ENCODE measurements at places on chromosomes 3 and 15.

DNA sequence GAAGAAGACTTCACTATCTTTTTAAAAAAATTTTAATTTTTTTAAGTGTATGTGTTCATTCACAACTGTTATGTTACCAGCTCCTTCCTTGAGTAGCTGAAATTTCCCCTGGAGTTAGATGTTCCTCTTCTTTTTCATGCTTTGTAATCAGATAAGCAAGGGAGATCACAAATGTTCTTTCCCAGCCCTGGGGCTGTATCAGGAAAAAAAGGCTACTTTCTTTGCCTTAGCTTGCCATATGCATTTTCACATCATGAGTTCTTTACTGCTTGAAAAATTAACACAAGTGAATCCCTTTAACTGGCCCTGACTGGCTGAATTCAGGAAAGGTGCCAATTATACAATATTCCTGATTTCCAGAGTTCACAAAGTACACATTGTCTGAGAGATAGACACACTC lies 353.2 kb upstream of the ATP11B start:
- no peak overlapping the region for H3K4me3 ChIP-seq
- no peak overlapping the region for H3K27ac ChIP-seq
- no peaks in the 10 kb centered on the region for H3K27me3 ChIP-seq
- DNase-seq = no peak
- H3K4me1 ChIP-seq = no peaks in the 10 kb centered on the region

DNA sequence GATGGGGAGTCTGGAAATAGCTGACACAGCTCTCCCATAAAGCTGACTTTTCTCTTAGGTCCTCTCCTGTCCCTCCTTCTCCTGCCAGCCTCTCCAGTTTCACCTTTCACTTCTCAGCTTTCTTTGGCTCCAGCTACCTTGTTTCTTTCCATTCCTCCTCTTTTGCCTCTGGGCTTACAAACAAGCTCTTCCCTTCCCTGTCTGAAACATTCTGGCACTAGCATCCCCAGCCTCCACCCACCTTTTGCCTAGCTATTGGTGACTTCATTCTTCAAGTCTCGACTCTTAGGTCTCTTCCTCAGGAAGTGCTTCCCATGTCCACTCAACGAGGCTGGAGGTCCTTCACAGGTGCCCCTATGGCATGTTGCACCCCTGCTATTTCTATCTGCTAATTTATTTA lies 20.5 kb upstream of the AVEN start:
- no peaks in the 10 kb centered on the region for H3K36me3 ChIP-seq
- H3K4me1 ChIP-seq = peaks cover 2% of the 10 kb centered on the region
- DNase-seq = no peak
- no peak overlapping the region for H3K4me3 ChIP-seq

GRCh38 chr3:138433892-138434275 lies 532 bp upstream of the ESYT3 start:
- peak overlapping the region; percentile 56 for H3K4me3 ChIP-seq
- no peak for DNase-seq
- H3K4me1 ChIP-seq = peaks cover 16% of the 10 kb centered on the region
- peaks cover 42% of the 10 kb centered on the region for H3K27me3 ChIP-seq

- no peaks in the 10 kb centered on the region for H3K4me1 ChIP-seq
- DNase-seq = no peak
- no peaks in the 10 kb centered on the region for H3K27me3 ChIP-seq
- peaks cover 74% of the 10 kb centered on the region for H3K36me3 ChIP-seq
- H3K27ac ChIP-seq = no peak overlapping the region
These were observed 93.3 kb downstream of the PCCB start for GRCh38 chr3:136343446-136343845.

- no peaks in the 10 kb centered on the region for H3K27me3 ChIP-seq
- peaks cover 5% of the 10 kb centered on the region for H3K4me1 ChIP-seq
- H3K4me3 ChIP-seq = no peak overlapping the region
- H3K36me3 ChIP-seq = no peaks in the 10 kb centered on the region
These were observed 46.7 kb upstream of the AADACL2 start for GRCh38 chr3:151687076-151687475.

DNA sequence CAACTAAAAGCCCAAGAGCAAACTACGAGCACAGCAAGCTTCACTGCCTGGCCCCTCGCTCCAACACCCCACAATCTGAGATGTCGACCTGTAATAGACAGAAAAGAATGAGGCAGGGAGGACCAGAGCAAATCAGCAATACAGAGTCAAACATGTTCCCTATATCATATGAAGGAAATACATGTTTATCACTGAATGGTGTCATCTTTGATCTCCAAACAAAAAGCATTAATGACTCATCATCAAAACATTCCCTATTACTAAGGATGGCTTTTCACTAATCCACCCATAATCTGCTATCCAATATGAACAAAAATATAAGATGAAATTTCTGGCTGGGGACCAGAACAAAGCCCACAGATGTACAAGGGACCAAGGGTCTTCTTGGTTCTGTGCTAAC lies 34.7 kb downstream of the MYO5A start:
- DNase-seq = no peak
- H3K4me1 ChIP-seq = peaks cover 3% of the 10 kb centered on the region
- H3K27ac ChIP-seq = no peak overlapping the region
- no peaks in the 10 kb centered on the region for H3K27me3 ChIP-seq
- no peaks in the 10 kb centered on the region for H3K36me3 ChIP-seq
- no peak overlapping the region for H3K4me3 ChIP-seq

DNA sequence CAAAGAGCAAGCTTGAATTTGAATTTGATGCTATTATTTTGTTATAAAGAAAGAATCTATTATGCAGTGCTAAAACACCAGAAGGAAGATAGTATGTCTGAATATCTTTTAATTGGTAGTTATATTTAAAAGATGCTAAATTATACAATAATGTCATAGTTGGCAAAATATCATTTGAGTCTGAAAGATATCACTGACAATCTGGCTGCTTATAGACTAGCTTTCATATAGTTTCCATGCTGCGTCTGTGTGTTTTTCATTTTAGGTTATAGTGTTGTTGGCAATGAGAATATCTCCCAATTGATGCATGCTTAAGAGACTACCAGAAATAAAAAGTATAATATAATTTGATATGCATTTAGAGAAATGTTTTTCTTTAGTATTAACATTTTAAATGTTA lies 142.9 kb downstream of the NEO1 start:
- no peaks in the 10 kb centered on the region for H3K36me3 ChIP-seq
- no peaks in the 10 kb centered on the region for H3K27me3 ChIP-seq
- no peak overlapping the region for H3K27ac ChIP-seq
- no peaks in the 10 kb centered on the region for H3K4me1 ChIP-seq

- H3K4me1 ChIP-seq = no peaks in the 10 kb centered on the region
- H3K27me3 ChIP-seq = no peaks in the 10 kb centered on the region
- no peak overlapping the region for H3K4me3 ChIP-seq
- no peaks in the 10 kb centered on the region for H3K36me3 ChIP-seq
- no peak for DNase-seq
- no peak overlapping the region for H3K27ac ChIP-seq
These were observed 21.7 kb downstream of the LEKR1 start for GRCh38 chr3:156847752-156848448.

DNA sequence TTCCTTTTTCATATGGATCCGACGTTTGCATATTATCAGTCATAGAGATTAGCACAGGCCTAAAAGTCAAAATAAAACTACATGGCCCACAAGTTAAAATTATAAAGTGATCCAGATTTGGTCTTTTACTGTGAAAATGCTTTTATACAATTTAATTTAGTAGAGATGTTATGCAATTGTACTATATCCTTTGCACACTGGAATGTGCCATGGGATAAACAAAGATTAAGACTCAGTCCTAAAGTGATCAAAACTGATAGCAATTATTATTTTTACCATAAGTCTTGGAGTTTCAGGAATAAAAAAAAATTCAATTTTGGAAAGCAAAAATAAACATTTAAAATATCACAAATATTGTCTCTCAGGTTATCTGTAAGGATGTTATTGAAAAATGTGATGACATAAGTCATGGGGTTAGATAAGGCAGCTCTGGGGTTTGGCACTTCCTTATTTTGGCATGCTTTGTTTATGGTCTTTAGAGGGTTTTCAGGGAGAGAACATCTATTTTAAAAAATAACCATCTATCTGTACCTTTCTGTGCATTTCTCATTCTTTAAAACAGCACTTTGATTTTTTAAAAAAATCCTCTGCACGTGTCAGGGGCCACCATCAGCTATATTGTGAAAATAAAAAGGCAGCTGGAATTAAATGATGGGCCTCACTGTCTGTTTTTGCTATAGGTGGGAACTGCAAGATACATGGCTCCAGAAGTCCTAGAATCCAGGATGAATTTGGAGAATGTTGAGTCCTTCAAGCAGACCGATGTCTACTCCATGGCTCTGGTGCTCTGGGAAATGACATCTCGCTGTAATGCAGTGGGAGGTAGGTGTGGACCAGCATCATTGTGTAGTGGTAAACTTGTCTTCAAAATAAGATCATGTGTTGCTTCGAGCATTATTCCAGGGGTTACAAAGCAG lies 67.3 kb downstream of the TGFBR2 start:
- no peaks in the 10 kb centered on the region for H3K27me3 ChIP-seq
- peaks cover 48% of the 10 kb centered on the region for H3K4me1 ChIP-seq
- DNase-seq = no peak
- H3K4me3 ChIP-seq = no peak overlapping the region

- H3K27ac ChIP-seq = no peak overlapping the region
- H3K4me3 ChIP-seq = no peak overlapping the region
- H3K4me1 ChIP-seq = peaks cover 13% of the 10 kb centered on the region
- no peaks in the 10 kb centered on the region for H3K36me3 ChIP-seq
- no peak for DNase-seq
These were observed 89.8 kb upstream of the TNFSF10 start for GRCh38 chr3:172612871-172613678.

GRCh38 chr3:192930577-192930976 lies 12.9 kb upstream of the MB21D2 start:
- DNase-seq = no peak
- no peaks in the 10 kb centered on the region for H3K27me3 ChIP-seq
- no peaks in the 10 kb centered on the region for H3K36me3 ChIP-seq
- H3K27ac ChIP-seq = no peak overlapping the region
